ENCODE measurements at places on chromosomes 13 and 19. TPM values are rescaled to one million over a fixed set of nuclear protein-coding genes. Genes with fewer than 3 reads are reported as not detected.

GRCh38 chr13:105679838-105680237 is 855.6 kb downstream of the EFNB2 start:
- DNase-seq, result no peak

CD33 gene
- 4.1 TPM for polyA plus RNA-seq

SPINT2 gene
- polyA plus RNA-seq, result 5.2 TPM

GRCh38 chr13:39226359-39226758 is 188.1 kb downstream of the NHLRC3 start:
- no peak for DNase-seq

NLRP5 gene
- polyA plus RNA-seq, result not detected

DNA sequence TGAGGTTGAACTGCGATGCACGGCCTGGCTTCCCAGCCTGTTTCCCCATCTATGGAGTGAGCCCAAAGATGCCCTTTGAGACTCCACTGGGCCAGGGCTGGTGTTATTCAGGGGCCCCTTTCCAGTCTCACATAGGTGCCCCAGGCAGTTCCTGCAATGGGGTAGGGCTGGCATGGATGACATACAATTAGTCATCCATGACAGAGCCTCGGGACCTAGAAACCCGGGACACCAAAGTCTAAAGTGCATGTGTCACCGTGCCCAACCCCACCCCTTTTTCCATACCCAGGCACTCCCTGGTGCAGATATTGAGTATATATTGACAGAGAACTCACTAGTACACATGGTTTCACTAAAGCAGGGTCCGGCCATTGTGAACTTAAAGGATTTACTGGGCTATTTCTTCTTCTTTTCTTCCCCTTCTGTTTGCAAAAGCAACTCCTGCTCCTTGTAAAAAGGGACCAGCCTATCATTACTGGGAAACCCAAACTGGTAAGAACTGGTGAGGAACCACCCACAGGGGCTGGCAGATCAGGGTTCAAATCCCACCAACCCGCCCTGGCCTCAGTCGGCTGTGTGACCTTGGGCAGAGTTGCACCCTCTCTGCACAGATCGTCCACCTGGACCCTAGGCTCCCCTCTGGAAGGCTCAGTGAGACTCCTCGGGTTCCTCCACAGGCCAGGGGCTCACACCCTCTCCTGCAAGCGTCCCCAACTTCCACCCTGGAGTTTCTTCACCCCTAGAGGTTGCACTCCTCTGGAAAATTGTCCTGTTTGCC is 2.7 kb downstream of the B3GNT3 start:
- DNase-seq, result no peak

ZNF780A gene
- 8.1 TPM for polyA plus RNA-seq

DNA sequence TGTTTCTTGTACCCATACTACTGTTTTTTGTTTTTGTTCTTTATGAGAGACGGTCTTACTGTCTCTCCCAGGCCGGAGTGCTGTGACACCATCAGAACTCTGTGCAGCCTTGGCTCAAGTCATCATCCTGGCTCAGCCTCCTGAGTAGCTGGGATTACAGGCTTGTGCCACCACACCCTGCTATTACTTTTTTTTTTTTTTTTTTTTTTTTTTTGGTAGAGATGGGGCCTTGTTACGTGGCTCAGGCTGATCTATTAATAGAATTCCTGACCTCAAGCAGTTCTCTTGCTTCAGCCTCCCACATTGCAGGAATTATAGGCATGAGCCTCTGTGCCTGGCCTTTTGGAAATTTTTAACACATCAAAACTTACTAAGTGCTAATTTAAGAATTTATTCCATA is 2.9 kb upstream of the ZNF304 start:
- DNase-seq, result no peak

DNA sequence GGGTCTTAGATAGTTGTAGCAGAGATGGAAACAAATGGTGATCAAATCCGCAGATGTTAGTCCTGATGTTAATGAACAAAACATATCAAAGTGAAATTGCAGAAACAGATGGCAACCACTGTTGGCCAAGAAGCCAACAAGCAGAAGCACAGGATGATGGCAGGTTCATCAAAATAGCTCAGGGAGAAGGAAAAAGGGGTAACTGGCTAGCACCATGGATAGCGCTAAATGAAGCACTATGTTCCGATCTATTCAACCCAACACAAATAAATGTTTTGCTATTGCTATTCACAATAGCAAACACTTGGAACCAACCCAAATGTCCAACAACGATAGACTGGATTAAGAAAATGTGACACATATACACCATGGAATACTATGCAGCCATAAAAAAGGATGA is 413.7 kb downstream of the FGF14 start:
- peak; percentile 12 for DNase-seq

GRCh38 chr19:32349051-32349450 is 3.6 kb downstream of the ZNF507 start:
- no peak for DNase-seq

- no peak for DNase-seq
Observed at GRCh38 chr13:113126265-113127150, 3.9 kb downstream of the F10 start.

FGF22 gene
- 0.28 TPM for polyA plus RNA-seq

- no peak for DNase-seq
Observed at GRCh38 chr19:30155381-30156200, 213.6 kb downstream of the URI1 start.

DNA sequence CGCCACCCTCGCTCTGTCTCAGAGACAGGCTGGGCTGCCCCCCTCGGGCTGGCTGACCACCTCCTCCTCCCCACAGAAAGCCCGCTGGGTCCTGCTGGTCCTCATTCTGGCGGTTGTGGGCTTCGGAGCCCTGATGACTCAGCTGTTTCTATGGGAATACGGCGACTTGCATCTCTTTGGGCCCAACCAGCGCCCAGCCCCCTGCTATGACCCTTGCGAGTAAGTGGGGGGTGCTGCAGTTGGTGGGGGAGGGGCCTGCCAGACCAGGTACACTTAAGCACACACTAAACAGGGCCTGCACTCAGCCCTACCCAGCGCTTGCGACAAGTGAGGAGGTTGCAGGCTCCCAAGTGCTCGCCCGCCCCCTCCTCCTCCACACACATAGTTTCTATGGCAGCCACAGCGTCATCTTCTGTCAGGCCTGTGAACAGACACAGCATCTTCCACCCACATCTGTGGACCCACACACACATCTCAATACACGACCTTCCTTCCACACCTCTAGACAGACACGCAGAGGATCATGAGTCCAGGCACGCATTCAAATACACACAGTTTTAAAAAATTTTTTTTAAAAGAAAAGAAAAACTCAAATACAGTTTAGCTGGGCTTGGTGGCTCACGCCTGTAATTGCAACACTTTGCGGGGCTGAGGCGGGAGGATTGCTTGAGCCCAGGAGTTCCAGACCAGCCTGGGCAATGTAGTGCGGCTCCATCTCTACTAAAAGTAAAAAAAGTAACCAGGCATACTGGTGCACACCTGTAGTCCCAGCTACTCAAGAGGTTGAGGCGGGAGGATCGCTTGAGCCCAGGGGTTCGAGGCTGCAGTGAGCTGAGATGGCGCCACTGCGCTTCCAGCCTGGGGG is 18.4 kb downstream of the PLD3 start:
- no peak for DNase-seq

FRY gene
- polyA plus RNA-seq, result 65.2 TPM

DNA sequence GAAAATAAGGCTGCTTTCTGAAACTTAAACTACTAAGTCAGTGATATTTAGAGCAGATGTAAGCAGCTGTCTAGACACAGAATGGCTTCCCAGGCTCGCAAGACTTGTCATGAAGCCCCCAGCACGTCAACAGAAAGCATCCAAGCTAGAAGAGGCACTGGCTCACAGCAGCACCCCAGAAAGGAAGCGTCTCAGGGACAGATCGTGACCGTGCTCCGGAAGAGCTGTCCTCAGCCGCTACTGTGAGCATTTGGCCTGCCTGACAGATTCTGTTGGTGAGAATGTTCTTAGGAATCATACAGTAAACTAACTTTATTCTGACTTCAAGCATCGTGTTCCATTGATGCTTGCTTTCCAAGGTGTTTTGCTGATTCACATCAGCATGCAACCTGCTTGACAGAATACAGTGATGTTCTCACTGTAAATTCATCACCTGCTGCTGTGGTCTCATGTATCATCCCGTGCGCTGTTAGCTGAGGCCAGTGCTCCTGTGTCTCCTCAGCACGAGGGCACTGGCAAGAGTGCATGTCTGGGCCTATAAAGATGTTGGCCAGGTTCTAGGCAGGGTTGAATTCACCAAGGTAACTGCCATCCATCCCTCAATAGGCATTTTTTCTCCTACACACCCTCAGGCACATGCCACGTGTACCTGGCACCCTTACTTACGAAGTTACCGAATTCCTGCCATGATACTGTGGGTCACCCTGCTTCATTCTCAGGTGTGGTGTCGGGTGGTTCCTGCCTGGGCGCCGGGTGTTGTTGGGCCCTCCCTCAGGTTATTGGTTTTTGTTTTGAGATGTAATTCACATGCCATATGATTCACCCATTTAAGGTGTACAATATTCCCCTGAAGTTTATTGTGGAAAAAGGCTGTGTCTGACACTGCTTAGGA is 15.9 kb downstream of the SPINT2 start:
- no peak for DNase-seq

LILRA1 gene
- polyA plus RNA-seq, result 0.56 TPM

DNA sequence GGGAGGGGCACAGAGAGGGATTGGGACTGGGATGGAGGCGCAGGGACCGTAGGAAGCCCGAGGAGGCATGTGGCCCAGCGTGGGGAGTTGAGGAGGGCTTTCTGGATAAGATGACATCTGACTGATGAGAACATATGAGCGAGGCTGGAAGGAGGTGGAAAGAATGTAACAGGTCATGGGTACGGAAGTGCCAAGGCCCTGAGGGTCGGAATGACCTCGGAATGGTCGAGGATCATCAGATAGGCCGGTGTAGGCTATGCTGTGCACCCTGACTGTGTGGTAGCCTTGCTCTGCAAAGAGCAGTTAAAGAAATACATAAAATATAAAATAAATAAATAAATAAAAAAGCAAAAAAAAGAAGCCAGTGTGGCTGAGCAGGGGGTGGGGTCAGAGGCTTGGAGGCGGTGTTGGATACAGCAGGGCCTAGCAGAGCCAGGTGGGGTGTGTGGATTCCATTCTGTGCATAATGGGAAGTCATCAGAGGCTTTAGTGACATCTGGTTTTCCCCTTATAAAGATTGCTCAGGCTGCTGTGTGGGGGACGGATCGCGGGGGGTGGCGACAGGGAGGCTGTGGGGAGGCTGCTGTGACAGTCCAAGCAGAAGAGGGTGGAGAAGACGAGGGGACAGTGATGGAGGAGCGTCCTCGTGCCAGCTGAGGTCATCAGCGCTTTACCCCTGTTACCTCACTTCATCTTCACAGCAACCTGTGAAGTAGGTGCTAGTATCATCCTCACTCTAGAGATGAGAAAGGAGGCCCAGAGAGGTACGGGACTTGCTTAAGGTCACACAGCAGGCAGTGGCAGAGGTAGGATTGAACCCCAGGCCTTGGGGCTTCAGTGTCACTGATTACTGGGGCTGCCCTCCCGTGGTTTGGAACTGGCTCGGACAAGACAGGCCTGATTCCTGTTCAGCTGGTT is 5.0 kb downstream of the PAK4 start:
- DNase-seq, result peak; percentile 77

MISP gene
- 0.21 TPM for polyA plus RNA-seq

DNA sequence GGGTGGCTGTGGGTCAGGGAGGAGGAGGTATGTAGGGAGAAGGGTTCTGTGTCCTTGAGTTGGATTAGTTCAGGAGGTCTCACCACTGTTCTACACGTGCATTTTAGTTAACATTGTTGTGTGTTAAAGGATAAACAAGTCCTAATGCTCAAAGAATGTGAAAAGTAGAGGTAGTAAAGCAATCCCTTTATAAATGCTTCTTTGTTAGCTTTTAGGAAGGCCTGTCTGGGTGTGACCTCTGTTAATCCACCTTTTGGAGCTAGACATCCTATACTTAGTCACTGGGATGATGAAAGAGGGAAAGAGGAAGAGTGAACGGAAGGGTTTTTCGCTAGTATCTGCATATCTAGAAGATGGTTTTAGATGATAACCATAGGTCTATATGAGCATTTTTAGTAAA is 42.2 kb upstream of the FLT1 start:
- DNase-seq, result no peak

DNA sequence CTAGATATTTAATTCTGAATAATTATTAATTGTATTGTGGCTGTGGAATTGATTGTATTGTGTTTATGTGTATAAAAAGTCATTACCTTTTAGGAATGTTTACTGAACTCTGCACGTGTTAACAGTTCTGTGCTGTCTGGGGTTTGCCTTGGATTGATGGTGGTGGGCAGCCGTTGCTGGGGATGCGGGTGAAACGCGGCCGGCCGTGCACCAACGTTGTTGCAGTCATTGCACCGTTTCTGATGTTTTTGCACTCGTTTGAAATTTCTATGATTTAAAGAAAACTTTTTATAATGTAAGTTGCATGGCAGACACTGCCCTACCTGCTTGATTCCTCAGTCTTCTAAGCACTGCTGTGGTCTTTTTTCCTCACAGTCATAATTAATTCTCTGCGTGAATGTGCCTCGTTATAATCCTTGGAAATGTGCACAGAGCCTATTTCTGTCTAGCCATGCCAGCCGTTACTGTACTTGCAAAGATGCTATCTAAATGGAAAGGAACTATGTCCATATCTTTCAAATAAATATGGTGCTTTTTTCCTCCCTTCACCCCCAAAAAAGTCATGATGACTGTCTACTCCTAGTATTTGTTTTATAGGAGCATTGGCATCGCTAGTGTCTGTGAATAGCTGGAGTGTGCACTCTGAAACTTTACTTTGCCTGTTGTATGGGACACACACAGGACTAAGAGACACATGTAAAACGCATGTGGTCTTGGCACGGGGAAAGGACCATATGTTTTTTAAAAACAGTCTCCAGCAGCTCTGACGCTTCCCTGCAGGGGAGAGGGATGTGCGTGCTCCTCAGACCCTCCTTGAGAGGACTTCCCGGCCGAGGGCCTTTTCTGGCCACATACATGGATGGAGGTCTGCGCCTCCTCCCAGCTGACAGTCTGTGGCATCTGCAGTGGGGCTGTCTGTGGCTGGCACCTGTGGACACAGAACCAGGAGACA is 40.7 kb upstream of the MCF2L start:
- peak; percentile 54 for DNase-seq

DNA sequence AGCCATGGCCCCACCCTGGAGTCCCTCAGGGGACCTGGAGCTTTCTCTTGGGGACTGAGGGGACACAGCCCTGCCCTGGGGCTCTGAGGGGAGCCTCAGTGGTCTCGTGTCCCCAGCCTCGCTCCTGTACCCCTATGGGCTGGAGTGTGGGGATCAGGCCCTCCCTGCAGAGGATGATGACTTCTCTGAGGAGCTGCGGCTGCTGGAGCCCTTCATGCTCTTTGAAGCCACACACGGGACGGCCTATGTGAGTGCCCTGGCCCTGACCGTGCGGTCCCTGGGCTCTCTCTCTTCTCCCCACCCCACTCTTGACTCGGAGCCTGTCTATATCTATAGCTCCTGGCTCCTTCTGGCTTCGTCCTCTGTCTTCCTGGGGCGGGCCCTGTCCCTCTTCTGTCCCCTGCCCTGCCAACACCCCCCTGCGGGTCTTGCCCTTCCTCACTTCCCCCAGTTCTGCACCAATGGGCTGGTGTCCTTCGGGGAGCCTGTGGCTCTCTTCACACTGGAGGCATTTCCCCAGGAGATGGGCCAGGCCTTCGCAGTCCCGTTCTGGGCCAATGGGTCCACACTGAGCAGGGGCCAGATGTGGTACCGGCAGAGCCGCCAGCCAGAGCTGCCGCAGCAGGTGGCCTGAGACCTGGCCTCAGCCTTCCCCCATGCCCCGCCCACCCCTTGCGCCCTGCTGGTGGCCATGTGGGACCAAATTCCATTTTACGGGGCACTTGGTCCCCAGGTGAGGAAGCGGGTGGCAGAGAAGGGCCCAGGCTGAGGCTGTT is 33.1 kb downstream of the HPN start:
- no peak for DNase-seq

GRCh38 chr13:107808389-107808788 is 406.9 kb downstream of the LIG4 start:
- no peak for DNase-seq

HIF3A gene
- polyA plus RNA-seq, result 412 TPM

GRCh38 chr19:5676105-5676771 is 4.1 kb downstream of the MICOS13 start:
- peak; percentile 53 for DNase-seq

C19orf73 gene
- polyA plus RNA-seq, result 0.54 TPM

Data from hindlimb muscle (tissue), 1 donor.